ENCODE measurements at places on chromosomes 5 and 9. TPM values are rescaled to one million over a fixed set of nuclear protein-coding genes. Genes with fewer than 3 reads are reported as not detected.

DNA sequence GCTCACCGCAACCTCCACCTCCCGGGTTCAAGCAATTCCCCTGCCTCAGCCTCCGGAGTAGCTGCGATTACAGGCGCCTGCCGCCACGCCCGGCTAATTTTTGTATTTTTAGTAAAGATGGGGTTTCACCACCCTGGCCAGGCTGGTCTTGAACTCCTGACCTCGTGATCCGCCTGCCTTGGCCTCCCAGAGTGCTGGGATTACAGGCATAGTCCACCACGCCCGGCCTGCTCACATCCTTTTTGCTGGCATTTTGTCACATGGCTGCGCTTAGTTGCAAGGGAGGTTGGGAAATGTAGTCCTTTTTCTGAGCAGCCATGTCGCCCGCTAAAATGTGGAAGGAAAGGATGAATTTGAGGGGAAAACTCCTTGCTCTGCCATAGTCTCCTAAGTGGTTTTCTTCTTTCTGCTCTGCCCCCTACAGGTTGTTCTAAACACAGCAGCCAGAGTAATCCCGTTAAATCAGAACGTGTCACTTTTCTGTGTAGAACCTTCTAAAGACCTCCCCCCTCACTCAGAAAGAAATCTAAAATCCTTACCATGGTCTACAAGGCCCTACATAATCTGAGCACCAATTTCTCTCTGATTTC, 57.8 kb upstream of the HSPA9 start:
- no peaks in the 10 kb centered on the region for H3K36me3 ChIP-seq
- no peak overlapping the region for H3K4me3 ChIP-seq
- no peak for DNase-seq
- H3K27me3 ChIP-seq, result peaks cover 66% of the 10 kb centered on the region
- H3K27ac ChIP-seq, result no peak overlapping the region

DNA sequence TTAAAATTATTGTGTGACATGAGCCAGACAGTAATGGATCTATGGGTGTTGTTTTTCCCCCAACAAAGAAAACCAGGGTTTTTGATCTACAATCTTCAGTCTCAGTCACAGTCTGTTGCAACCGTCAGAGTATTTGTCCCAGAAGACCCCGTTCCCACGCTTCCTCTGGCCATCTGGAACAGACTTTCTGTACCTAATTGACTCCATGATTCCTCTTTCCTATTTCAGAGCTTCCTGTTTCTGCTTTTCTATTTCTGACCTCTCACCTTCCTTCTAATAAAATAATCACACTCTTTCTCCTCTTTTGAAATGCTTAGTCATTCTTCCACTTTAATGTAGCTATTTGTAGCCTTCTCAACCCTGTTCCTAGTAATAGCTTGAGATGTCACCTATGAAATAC, 1044.8 kb downstream of the DTWD2 start:
- H3K27ac ChIP-seq, result no peak overlapping the region
- no peaks in the 10 kb centered on the region for H3K27me3 ChIP-seq
- H3K4me1 ChIP-seq, result no peaks in the 10 kb centered on the region
- no peaks in the 10 kb centered on the region for H3K36me3 ChIP-seq

GRCh38 chr5:136236479-136237083, 43.6 kb upstream of the SMIM32 start:
- H3K4me3 ChIP-seq, result no peak overlapping the region
- no peaks in the 10 kb centered on the region for H3K27me3 ChIP-seq

EPB41L4A gene
- 2.5 TPM for total RNA-seq

DNA sequence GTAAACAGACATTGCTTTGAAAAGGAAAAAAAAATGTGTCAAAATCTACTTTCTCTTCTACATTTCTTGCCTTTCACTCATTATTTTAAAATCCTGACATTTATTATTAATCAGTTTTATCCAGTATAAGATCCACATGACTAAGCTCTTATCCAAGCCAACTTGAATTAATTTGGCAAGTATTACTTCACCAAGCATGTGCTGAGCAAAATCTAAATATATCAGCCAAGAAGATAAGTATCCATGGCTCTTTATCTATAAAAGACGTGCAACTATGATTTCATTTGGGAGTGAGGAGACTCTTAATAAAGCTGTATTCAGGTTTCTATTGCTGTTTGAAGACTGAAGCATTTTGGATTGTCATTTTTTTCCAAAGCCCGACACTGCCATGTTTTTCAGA, 221.3 kb downstream of the TRIM36 start:
- no peaks in the 10 kb centered on the region for H3K4me1 ChIP-seq
- no peaks in the 10 kb centered on the region for H3K27me3 ChIP-seq
- H3K27ac ChIP-seq, result no peak overlapping the region

- no peaks in the 10 kb centered on the region for H3K36me3 ChIP-seq
- peaks cover 12% of the 10 kb centered on the region for H3K27me3 ChIP-seq
- no peak for DNase-seq
- no peak overlapping the region for H3K27ac ChIP-seq
- H3K4me1 ChIP-seq, result no peaks in the 10 kb centered on the region
- no peak overlapping the region for H3K4me3 ChIP-seq
Observed at GRCh38 chr9:75823151-75823550, 67.3 kb upstream of the PCSK5 start.

GRCh38 chr9:130311408-130312140, 46.0 kb downstream of the HMCN2 start:
- H3K27ac ChIP-seq, result no peak overlapping the region
- DNase-seq, result no peak
- no peak overlapping the region for H3K4me3 ChIP-seq
- H3K27me3 ChIP-seq, result peaks cover 21% of the 10 kb centered on the region
- no peaks in the 10 kb centered on the region for H3K36me3 ChIP-seq

LARP1 gene
- 182 TPM for total RNA-seq

DNA sequence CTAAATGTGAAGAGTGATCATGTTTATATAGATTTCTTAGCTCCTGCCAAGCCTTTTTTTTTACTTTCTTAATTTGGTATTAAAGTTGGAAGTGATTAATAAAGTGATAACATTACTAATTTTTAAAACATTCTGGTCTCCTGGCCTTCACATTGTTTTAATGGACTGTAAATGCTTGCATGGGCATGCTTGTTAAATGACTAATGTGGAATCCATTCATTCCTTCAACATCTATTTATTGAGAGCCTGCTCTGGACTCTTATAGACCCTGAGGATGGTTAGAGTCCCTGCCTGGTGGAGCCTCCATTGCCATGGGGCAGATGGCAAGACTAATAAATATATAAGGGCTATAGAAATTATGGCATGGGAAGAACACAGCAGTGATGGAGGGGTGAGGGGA, 103.5 kb downstream of the NTRK2 start:
- no peak overlapping the region for H3K4me3 ChIP-seq
- H3K27me3 ChIP-seq, result peaks cover 2% of the 10 kb centered on the region
- no peaks in the 10 kb centered on the region for H3K36me3 ChIP-seq
- no peaks in the 10 kb centered on the region for H3K4me1 ChIP-seq
- DNase-seq, result no peak
- no peak overlapping the region for H3K27ac ChIP-seq

DNA sequence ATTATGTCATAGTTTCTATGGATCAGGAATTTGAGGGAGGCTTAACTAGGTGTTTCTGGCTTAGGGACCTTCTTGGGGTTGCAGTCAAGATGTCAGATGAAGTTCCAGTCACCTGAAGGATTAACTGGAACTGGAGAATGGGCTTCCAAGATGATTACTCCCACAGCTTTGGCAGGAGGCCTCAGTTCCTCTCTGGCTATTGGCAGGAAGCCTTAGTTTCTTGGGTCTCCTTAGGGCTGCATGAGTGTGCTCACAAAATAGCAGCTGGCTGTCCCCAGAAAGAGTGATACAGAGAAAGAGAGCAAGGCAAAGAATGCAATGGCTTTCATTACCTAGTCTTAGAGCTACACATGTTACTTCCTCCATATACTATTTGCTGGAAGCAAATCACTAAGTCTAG, 138.1 kb upstream of the TLE4 start:
- H3K4me1 ChIP-seq, result peaks cover 2% of the 10 kb centered on the region
- no peaks in the 10 kb centered on the region for H3K27me3 ChIP-seq
- no peak overlapping the region for H3K4me3 ChIP-seq
- DNase-seq, result no peak
- no peak overlapping the region for H3K27ac ChIP-seq

DNA sequence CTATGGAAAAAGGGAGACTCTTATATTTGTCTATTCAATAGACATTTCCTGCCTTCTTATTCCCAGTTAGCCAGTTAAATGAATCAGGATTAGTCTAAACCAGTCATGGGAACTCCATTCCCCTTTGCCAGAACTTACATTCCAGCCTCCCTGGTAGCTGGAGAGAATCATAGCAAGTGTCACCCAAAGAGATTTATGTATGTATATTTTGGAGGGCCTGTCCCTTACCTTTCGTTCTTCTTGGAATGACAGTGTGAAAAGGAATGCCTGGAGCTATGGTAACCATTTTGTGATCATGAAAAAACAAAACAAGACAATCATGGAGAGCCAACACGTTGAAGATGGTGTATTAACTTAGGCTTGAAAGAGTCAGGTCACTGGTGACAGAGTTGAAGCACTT, 627.7 kb downstream of the CCDC171 start:
- no peaks in the 10 kb centered on the region for H3K4me1 ChIP-seq
- peaks cover 3% of the 10 kb centered on the region for H3K36me3 ChIP-seq
- no peak overlapping the region for H3K4me3 ChIP-seq

GRCh38 chr9:20529837-20530236, 92.5 kb downstream of the MLLT3 start:
- peaks cover 24% of the 10 kb centered on the region for H3K4me1 ChIP-seq
- no peak overlapping the region for H3K27ac ChIP-seq
- H3K27me3 ChIP-seq, result no peaks in the 10 kb centered on the region
- no peaks in the 10 kb centered on the region for H3K36me3 ChIP-seq

OR1J2 gene
- total RNA-seq, result not detected

SHISAL2B gene
- total RNA-seq, result not detected

DNA sequence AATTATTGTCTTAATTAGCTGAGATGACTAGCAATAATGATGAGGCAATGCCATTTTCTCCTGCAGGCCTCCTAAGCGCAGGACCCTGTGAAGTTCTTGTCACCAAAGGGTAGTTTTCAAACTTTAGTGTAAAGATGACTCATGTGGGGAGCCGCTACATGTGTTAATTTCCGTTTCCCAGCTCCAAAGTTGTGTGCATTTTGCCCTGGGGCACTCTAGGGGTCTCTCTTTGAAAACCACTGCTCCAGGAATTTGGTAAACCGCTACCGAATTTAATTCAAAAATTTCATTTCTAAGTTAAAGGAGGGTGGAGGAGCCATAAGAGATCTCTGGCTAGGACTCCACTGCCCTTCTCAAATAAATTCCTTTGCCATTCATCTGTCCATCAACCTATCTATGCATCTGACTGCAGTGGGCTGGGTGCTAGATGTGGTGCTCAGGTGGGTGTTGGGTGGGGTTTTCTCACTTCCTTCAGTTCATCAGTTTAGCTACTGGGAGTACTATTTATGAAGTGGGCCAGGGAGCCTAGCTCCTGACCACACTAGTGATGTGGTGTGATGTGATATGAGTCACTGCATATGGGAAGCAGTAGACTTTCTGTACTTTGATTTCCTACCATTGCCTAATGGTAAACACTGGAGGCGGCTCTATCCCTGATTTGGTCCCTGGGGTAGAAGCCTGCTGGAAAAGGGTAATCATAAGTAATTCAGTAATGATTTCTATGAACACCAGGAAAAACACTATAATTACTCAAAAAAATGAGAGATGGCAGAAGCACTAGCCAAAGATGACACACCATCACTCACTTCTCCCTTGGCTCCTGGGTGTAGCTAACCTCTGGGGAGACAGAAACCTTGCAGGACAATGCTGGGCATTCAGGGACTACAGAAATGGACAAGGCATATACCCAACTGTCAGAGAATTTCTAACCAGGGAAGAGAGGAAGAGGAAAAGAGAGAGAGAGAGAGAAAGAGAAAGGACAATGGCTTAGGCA, 4.0 kb upstream of the ZSWIM6 start:
- no peak overlapping the region for H3K4me3 ChIP-seq
- no peak for DNase-seq
- H3K27ac ChIP-seq, result no peak overlapping the region
- H3K27me3 ChIP-seq, result no peaks in the 10 kb centered on the region
- no peaks in the 10 kb centered on the region for H3K36me3 ChIP-seq

DNA sequence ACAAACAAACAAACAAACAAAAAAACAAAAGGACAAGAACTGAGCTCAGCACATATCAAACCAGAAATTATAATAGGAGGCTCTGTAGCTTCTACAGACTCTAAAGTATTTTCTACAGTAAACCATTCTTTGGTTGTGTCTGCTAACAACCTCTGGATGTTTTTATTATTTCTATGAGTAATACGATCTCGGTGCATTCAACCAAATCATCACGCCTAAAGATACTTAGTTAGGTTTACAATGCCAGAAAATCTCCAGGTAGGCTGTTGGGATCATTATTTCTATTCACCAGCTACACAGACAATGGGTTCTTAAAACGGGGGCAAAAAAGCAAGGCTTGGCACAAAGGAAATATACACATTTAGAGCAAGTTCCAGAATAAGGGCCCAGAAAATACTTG, 41.6 kb upstream of the ALDOB start:
- DNase-seq, result no peak
- no peak overlapping the region for H3K27ac ChIP-seq
- H3K4me1 ChIP-seq, result no peaks in the 10 kb centered on the region
- H3K4me3 ChIP-seq, result no peak overlapping the region

DNA sequence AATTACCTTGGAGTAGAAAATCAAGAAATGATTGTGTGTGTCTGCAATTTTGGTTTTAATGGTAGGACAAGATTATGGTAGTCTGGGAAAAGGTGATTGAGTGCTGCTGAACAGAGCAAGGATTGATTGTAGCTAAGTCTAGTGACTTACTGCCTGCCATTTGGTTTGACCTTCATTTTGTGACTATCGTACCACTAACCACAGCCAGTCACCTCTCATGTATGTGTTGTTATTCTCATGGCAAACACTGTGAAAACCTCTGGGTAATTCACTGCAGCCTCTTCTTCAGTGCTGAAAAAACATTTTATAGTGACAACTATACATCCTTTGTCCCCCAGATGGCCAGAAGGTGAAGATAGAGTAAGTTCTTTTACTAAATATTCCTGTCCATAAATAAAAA, 37.5 kb downstream of the CTNNA1 start:
- no peaks in the 10 kb centered on the region for H3K27me3 ChIP-seq
- no peak for DNase-seq
- H3K4me3 ChIP-seq, result no peak overlapping the region
- H3K27ac ChIP-seq, result no peak overlapping the region
- no peaks in the 10 kb centered on the region for H3K4me1 ChIP-seq

DNA sequence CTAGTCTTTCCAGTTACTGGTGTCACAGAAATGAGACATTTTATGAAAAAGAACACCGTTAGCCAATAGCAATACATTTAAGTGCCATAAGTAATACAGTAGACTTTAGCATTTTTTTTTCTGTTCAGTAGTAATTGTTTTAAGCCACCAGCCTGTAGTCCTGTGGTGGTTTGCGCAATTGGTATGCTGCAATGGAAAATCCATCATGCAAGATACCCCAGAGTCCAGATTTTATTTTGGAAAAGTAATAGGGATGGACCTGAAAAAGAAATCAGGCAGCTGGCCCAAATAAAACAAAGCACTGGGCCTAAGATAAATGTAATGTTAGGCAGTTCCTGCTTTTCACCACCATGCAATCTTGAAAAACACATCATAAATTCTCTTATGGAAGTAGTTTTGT, 94.6 kb upstream of the RASGRF2 start:
- H3K4me3 ChIP-seq, result no peak overlapping the region
- no peaks in the 10 kb centered on the region for H3K4me1 ChIP-seq
- H3K27ac ChIP-seq, result no peak overlapping the region
- peaks cover 13% of the 10 kb centered on the region for H3K36me3 ChIP-seq

SPATA31A3 gene
- not detected for total RNA-seq

- H3K27ac ChIP-seq, result no peak overlapping the region
- no peak for DNase-seq
Observed at GRCh38 chr5:32264957-32265572, 47.7 kb downstream of the MTMR12 start.

- H3K27me3 ChIP-seq, result no peaks in the 10 kb centered on the region
- no peak for DNase-seq
- H3K27ac ChIP-seq, result no peak overlapping the region
- H3K4me3 ChIP-seq, result no peak overlapping the region
- no peaks in the 10 kb centered on the region for H3K36me3 ChIP-seq
Observed at GRCh38 chr5:81530919-81531318, 137.0 kb upstream of the ACOT12 start.
